Sigmoid colon (tissue), 7 donors: ENCODE measurements at places on chromosomes 5 and 9. TPM values are rescaled to one million over a fixed set of nuclear protein-coding genes. Genes with fewer than 3 reads are reported as not detected.

GRCh38 chr9:120368799-120369198, 211.2 kb downstream of the CDK5RAP2 start:
- no peak for DNase-seq

DNA sequence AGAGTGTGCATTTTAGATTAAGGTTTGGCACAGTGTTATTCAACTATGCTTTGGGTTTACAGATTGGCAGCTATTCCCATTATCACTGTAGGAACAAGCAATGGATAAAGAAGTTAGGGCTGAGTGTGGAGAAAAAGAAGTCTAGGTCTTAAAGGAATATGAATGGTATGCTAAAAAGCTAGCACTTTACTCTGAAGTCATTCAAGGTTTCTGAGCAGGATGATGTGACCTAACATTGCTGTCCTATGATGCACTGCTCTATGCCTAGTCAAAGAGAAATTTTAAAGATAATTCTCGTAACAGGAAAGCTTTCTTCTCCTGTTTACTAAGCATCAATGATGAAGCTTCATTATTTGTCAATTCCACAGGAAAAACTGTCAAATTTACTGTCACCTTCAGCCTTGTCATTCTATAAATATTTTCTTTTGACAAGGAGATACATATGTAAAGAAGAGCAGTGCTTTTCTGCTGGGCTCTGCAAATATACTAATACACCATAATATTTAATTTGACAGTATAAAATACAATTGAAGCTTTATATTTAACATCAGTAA, 476.1 kb upstream of the PTPRD start:
- no peak for DNase-seq

DNA sequence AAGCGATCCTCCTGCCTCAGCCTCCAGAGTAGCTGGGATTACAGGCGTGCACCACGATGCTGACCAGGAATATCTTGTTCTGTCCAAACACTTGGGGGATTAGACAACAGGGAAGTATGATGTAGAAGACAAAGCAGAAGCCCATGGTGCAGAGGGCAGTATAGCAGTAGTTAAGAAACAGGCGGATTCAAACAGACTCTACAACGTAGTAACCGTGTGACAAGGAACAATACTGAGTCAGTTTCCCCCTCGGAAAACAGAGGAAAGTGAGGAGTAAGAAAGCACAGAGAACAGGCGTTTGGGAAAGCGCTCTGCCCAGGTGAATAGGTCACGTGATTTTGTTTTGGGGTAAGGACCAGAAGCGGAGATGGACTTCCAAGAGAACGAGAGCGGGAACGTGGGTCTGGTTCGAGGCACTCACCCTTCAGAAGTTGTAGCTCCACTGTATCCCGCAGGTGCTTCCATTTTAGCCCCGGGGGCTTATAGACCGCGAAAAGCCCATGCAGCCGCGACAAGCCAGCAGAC, 306 bp downstream of the TRUB2 start:
- no peak for DNase-seq

GRCh38 chr9:38185647-38186403, 116.8 kb upstream of the SHB start:
- no peak for DNase-seq

DNA sequence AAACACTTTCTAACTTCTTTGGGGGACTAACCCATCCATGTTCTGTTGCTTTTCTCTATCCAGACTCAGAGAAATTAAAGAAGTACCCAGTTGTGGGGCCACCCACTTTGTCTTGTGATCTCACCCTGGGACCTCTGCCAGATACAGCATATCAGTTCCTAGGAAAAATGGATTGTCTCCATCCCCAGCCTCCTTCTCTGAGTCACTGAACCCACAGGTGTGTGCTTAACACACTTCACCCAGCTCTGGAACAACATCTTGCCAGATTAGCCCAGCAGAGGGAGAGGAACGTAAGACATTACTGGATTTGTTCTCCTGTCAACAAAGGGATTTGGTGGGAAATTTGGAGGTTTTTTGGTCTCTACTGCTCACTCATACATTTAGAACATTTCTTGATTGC, 19.2 kb downstream of the FAM240B start:
- no peak for DNase-seq

DNA sequence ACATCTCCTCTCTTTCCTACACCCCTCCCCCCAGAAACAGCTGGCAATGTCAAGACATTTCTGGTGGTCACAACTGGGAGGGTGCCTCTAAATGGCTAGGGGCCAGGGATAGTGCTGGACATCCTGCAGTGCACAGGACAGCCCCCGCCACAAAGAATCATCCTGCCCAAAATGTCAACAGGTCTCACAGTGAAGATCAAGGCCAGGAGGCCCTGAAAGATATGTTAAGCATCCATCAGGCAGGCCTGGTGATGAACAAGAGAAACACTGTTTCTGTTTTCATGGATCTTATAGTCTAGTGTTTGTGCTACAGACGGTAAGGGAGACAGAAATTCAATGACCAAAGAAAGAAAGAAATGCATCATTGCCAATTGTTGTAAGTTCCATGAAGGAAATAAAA, 45.9 kb downstream of the WWC1 start:
- DNase-seq: no peak

DNA sequence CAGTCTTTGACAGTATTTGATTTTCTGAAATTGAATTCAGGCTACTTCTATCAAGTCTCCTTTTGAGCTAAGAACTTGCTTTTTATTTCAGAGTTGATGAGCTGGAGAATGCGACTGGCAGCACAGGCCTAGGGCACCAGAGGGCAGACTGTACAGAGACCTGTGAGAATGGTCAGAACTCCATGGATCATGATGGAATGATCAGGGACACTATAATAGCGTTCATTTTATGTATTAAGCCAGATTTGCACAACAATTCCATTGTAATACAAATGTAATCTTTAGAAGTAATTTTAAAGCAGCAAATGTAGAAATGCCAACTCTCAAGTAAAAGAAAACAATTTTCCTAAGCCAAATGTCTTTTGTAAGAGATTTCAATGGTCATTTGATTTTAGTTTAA, 902.4 kb downstream of the NR2F1-AS1 start:
- no peak for DNase-seq

DNA sequence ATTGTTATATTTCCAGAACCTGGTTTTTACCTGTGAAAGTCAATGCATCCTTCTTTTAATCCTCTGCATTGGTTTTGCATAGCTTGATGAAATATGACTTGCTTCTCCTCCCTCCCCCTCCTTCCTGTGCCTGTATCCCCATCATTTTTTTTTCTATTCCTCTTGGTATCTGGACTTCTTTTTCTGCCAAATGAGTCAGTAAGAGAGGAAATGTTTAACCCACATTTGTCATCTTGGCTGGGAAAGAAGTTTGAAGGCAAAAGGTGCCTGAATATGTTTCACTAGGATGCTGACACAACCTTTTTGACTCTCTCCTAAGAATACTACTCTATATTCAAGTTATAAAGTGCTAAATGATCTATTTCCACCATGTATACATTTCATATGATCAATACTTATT, 35.5 kb upstream of the CDKN2B start:
- no peak for DNase-seq

The SAXO1 gene
- not detected for total RNA-seq

GRCh38 chr9:108694170-108694569, 161.6 kb downstream of the ACTL7B start:
- DNase-seq: no peak

- DNase-seq: no peak
Measured at GRCh38 chr5:113770648-113771047, 257.2 kb downstream of the YTHDC2 start.

DNA sequence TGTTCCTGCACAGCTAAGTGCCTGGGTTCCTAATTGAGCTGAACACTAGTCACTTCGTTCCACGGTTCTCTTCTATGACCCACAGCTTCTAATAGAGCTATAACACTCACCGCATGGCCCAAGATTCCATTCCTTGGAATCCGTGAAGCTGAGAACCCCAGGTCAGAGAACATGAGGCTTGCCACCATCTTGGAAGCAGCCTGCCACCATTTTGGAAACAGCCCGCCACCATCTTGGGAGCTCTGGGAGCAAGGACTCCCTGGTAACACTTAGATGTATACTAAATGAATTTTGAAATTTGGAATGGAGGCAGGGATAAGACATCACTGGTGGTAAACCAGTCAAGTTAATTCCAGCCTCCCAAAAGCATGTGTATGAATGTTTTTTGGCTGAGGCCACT, 60.4 kb downstream of the KIAA0825 start:
- DNase-seq: no peak

The CTSL gene
- total RNA-seq: 135 TPM

DNA sequence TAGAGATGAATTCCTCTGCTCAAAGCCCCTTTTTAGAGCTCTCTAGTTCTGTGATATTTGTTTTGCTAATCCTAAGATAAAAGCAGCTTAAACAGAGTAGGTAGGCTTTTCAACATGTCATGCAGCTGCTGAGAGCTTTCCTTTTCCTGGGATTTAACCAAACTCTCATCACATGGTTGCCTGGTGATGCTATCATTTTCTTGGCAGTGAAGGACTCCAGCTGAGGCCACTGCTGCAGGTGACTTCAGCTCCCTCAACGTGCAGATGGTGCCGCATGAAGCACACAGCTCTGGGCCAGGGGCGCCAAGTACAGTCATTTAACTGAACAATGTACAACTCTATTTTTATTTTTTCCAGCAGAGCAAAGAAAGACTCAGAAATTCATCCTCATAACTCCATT, 42.2 kb downstream of the SECISBP2 start:
- DNase-seq: peak; percentile 42

The ZNF483 gene
- 22.7 TPM for total RNA-seq

DNA sequence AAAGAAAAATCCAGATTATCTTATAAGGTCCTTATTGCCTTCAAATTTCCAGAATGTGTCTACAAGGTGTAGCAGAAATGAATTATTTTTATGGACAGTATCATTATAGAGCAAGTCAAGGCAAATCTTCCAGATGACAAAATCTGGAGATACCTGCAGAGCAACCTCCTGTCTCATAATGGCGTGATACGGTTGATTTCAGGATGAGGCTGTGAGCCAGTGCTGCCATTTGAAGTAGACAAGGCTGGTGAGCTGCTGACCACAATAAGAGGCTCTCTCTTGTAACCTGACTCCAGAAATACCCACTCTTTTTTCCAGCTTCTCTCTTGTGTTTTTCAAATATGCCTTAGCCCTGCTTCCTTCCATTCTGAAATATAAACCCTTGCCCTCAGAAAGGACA, 108.2 kb downstream of the HTR1A start:
- no peak for DNase-seq

DNA sequence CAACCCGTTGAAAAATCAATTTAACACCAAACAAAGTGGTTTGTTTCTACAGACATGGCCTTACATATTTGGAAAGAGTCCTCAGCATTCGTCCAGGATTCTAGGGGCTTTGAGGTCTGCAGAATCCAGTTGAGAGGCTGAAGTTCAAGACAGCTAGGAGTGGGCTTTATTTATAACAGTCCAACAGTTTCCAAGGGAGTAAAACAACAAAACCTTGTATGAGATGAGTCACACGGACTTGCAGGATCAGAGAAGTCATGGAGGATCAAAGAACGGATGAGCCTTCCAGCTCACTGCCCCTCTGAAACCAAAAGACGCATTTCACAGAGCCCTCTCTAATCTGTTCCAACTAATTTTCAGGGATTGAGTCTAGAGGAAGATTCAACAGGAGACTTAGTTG, 11.1 kb upstream of the ESM1 start:
- DNase-seq: no peak

DNA sequence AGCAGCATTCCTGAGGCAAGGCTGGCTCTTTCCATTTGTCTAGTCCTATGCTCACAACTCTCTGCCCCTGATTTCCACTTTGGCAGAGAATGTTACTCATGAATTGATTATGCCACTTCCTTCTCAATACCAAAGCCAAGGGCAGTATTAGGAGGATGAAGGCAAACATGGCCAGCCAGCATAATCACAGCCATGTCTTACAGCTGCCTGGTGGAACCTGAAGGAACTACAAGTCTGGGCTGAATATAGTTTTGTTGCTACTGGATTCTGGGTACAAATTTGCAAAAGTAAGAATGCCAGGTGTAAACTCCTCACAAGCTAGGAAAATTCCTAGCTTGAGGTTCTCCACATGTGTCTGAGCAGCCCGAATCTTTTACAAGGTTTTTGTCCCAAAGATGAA, 4.2 kb downstream of the SIL1 start:
- DNase-seq: no peak

DNA sequence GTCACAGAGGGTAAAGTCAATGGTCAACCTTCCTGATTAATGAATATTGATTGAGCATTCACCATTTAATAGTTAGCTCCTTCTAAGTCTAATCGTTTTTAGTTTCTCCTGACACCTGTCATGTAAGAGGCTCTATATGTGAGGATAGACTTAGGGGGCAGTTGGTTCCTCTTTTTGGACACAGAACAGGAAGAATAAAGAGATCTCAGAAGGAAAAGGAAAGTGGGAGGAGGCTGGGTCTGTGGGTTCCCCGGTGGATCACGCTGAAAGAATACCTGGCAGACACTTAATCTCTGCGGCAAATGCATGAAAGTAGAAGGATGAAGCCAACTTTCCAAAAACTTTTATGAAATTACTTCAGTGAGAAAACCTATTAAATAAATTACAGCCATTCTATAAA, 98.4 kb downstream of the PDE4D start:
- no peak for DNase-seq

- DNase-seq: no peak
Measured at GRCh38 chr9:80673496-80673895, 1015.9 kb downstream of the TLE1 start.

GRCh38 chr5:77003246-77003645, 27.0 kb upstream of the AGGF1 start:
- no peak for DNase-seq

The MSX2 gene
- total RNA-seq: 1.1 TPM

- no peak for DNase-seq
Measured at GRCh38 chr9:86856259-86856658, 91.0 kb downstream of the GAS1 start.

DNA sequence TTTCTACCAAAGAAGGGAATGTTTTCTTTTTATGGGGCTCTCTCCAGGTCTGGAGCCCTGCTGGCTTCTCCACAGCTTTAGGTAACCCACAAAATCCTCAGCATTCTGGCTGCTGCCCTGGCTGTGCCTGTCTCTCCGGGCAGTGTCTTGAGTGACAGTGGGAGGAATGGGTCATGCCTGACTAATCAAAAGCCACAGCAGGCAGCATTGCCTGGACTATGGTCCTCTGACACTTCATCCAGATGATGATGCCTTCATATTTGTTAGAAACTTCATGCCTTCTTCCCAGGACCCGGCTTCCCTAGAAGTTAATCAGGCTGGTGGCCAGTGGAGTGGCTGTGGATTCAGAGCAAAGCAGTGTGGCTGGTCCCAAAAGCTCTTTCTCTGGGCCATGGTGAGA, 32.2 kb upstream of the TGFBI start:
- DNase-seq: no peak

DNA sequence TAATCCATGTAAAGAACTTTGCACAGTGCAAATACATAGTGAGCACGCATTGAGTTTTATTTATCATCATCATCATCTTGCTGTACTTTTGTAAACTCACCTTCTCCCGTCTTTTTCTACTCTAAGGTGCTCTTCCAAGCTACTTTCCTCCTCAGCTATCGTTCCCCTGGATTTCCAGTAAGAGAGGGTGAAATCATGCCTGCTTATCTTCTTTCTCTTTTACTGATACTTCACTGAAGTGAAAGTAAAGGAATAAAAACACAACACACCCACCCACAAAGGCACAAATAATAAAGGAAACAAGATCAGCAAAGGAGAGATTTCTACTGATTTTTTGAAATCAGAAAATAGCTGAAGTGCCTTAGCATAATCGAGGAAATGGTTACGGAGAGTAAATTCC, 509.9 kb downstream of the RAB3C start:
- no peak for DNase-seq

GRCh38 chr5:139775872-139776271, 19.7 kb upstream of the PSD2 start:
- no peak for DNase-seq

The GABRA6 gene
- total RNA-seq: not detected

The ADAMTS13 gene
- total RNA-seq: 1.9 TPM

The ACOT12 gene
- total RNA-seq: not detected
